ENCODE measurements at places on chromosomes 1 and 21. TPM values are rescaled to one million over a fixed set of nuclear protein-coding genes. Genes with fewer than 3 reads are reported as not detected.
A peak's percentile ranks its signal among the peaks of the same experiment; 100 is the strongest.

Gene HSD3B2
- total RNA-seq = not detected

DNA sequence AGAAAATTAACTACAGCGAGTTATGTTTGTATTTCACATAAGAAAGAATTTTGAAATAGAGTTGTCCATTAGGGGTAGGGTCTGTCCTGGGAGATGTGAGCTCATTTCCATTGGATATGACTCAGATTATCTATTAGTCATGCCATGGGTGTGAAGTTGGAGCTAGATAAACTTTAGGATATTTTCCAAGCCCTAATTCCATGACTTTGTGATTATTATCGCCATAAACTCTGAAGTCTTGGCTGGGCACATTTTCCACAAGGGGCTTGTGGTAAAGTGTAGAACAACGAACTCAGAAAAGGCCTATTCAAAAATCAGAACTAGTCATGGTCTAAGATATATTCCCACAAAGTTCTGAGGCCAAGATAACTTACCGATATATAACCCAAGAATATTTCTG, 396.6 kb downstream of the DPYD start:
- DNase-seq = peak; percentile 10

GRCh38 chr1:227893949-227894721, 53.6 kb downstream of the WNT9A start:
- DNase-seq = no peak

DNA sequence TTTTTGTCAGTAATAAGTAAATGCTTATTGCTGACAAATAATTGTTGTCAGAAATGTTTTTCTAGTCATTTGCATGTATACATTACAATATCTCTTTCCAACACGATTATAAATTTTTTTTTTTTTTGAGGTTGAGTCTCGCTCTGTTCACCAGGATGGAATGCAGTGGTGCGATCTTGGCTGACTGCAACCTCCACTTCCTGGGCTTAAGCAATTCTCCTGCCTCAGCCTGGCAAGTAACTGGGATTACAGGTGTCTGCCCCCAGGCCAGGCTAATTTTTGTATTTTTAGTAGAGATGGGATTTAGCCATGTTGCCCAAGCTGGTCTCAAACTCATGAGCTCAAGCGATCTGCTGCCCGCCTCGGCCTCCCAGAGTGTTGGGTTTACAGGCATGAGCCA, 72.0 kb upstream of the ATF3 start:
- DNase-seq = no peak

DNA sequence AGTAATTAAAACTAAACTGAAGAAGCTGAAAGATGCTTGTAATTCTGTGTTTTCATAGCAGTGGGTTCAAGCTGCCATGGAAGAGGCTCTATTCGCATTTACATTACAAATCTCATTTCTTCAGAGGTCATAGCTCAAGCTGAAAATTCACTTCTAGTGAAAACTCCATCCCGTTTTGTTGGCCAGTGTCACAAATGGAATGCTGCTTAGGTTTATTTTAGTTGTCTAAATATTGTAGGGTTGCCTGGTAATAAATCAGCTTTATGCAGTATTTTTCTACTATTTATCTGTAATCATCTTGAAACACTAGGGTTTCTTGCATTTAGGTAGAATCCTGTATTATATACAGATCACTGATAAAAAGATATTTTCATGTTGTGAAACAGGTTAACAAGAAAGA, 240.6 kb downstream of the PTBP2 start:
- no peak for DNase-seq
